ENCODE measurements at places on chromosomes 3 and 15.

DNA sequence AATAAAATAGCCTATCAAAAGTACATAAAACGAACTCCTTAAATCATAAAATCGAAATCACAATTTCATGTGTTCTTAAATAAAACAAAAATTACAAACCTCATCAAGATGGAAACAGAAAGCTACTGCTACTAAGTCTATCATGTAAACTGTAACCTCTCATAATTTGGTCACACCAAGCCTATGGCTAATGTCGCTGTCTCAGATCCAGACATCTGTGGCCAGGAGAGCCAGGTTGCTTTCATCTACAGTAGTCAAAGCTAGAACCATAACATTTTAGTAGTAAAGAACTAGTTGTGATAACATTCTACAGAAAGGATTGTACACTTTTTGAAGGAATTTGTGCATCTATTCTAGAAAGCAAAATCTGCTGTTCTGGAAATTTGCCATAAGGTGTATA is 197.4 kb upstream of the MBNL1 start:
- no peak for DNase-seq

DNA sequence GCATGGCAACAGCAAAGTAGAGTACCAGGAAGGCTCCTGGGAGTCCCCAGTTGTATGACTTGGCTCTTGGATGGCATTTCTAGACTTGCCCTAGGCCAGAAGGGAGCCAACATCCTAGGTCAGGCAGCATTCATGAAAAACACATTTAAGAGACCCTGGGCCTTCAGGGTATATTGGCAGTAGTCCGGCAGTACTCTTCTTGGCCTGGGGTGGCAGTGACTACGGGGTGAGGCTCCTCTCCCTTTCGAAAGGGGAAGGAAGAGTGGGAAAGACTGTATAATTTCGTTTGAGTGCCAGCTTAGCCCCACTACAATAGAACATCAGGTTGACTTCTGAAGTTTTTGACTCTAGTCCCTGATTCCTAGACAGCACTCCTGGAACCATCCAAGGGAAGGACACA is 136.4 kb downstream of the ZIC4 start:
- no peak for DNase-seq

DNA sequence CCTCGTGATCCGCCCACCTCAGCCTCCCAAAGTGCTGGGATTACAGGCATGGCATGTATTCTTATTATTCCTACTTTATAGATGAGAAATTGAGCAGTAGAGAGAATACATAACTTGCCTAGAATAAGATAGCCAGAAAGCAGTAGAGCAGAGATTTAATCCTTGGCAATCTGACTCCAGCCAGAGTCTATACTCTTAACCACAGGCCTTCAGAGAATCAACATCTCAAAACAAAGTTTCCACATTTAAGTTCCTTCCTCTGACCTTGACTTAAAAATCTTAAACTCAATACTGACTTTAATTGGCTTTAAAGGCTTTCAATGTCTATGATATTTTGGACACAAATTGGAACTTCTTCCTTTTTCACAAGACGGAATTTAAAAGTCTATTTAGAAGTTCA is 37.1 kb downstream of the ZNF106 start:
- no peak for DNase-seq

- no peak for DNase-seq
These were observed 228 bp downstream of the GLT8D1 start for GRCh38 chr3:52705438-52705687.

DNA sequence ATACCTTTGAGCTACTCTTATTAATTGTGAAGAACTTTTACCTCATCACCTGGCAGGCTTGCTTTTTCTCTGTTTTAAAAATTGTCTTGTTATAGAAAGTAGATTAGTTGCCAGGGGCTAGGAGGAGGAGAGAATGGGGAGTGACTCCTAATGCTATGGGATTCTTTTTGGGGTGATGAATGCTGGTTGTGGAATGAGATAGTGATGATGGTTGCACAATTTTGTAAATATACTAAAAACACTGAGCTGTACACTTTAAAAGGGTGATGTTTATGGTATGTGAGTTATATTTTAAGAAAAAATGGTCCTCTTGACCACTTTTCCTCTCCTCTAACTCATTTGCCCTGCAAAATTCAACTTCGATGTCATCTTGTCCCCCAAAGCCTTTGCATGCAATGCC is 31.8 kb upstream of the LRIG1 start:
- DNase-seq, result no peak

GRCh38 chr3:146050691-146051090 is 110.3 kb downstream of the PLOD2 start:
- DNase-seq, result no peak

DNA sequence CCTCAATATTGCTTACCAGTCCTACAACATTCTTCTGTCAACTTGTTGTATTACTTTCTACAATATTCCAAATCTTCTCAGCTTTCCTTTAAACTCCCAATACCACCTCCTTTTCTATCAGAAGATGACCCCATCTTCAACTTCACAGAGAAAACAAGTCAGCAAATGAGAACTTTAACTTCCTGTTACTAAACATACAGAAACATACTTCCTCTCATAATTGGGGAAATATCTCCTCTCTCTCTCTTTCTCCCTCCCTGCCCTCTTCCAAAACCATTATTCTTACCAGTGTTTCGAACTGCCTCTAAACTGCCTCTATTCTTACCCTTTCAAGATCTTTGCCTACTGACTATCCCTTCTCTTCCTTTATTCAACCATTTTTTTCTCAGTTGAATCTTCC is 1.8 kb upstream of the SNAP23 start:
- DNase-seq, result no peak

GRCh38 chr3:136658946-136659682 is 93.1 kb downstream of the STAG1 start:
- DNase-seq, result peak; percentile 86

- DNase-seq, result peak; percentile 45
These were observed 135.3 kb downstream of the FNDC3B start for GRCh38 chr3:172174513-172175253.

DNA sequence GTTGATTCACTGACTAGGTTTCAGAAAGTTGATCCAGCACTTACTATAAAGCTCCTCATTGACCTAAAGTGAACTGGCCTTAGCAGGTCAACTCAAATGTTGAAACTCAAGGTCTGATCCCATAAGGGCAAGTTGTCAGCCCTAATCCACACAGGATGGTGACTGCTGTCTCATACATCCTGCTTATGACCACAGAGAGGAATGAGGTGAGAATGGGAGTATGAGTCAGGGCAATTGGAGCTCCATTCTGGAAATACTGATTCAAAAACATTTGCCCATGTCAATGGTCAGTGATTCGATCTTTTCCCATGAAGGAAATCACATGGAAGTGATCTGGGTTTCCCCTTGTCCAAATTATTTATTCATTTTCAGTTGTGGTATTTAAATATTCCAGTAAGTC is 78.7 kb downstream of the ZNF385D start:
- DNase-seq, result no peak

DNA sequence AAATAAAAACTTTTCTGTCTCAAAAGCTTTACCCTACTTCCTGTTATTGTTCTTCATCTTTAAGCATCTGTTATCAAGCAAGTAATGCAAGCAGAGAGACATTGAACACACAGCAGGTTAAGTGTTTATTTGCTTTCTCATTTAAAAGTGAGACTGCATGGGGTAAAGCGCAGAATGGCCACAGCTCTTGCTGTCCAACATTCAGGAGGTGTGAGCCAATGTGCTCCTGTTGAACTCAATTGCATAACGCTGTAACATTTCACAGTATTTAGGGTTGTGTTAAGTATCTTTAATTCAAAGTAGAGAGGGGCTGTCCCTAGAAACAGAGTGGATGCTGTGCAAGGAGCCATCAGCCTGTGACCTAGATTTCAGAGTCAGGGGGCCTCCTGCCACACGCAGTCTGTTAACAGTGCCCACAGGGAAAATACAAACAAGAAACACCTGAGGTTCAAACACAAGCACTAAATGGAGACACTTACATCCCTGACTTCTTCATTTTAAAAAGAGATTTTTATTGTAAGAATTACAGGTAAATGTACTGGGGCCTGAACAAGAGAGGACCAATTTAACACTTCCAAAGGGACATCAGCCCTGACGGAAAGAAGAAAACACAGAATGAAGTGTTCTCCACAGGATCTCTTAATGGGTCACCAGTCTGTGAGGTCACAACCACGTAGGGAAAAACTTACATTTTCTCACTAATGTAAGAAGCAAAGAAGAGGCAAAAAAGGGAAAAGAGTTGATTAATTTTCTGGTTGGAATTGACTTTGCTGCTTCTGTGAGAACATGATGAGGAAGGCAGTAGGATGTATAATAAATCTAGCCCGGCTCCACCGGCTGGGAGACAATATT is 815.1 kb downstream of the VGLL3 start:
- DNase-seq, result peak; percentile 87

- no peak for DNase-seq
These were observed 88.7 kb upstream of the POMGNT2 start for GRCh38 chr3:43194490-43195114.

- no peak for DNase-seq
These were observed 46.2 kb upstream of the VILL start for GRCh38 chr3:37944391-37944842.

DNA sequence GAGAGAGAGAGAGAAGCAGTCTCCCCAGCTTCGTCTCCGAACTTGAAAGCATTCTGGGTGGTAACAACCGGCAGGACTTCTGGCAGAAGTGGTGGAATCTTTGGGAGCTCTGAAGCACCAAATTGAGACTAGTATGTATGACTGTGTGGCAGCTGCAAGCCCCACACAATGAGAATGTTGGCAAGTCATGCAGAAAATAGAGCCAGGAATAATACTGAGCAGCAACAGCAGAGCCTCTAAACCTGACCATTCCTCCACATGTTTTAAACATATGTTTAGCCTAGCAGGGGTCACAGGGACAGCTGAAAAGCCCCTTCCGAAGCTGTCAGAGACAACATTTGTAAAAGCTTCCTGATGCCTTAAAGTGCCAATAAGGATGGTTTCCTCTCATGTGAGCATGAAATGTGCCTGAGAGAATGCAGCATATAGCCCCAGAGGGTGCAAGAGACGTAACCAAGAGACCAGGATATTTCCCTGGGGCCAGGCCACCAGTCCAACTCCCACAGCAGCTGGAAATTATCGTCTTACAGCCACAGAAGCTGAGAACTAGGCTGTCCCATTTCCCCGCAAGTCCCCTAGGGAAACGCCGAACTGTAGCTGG is 178.6 kb upstream of the CCDC54 start:
- peak; percentile 79 for DNase-seq

DNA sequence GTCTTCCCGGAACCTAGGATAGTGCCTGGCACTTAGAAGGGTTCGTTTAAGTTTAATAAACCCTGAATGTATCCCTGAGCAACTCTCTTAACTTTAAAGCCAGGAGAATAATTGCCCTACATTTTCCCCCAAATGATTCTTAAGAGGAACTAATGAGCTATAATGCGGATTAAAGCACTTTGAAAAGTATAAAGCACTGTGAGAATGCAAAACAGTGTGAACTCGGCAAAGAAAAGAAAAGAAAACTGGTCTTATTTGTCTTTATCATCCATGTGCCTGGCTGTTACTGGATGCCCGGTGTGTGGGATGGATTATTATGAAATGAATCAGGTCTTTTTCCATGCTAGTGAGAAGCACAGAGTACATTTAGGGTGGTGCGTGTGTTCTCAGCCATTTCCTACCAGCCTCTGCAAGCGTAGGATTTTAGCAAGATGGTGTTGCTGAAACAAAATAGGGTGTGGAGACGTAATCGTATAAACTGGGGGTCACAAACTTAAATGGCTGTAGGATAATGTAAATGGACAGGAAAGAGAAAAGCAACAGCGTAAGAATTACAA is 983 bp downstream of the KBTBD12 start:
- peak; percentile 75 for DNase-seq

DNA sequence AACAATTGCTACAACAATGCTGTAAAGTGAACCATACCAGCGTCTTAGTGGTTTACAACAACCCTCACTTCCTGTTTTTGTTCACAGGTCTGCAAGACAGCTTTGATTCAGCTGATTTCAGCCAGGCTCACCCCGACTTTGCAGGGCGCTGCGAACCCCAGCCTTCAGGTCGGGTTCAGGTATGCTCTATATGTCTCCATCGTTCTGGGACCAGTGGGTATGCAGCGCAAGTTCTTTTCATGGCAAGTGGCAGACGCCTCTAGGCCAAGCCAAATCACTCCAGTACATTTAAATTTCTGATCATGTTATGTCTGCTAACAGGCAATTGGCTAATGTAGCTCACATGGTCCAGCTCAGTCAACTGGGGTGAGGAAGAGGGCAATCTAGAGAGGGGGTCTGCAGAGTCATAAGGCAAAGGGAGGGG is 52.4 kb upstream of the RGMA start:
- no peak for DNase-seq

DNA sequence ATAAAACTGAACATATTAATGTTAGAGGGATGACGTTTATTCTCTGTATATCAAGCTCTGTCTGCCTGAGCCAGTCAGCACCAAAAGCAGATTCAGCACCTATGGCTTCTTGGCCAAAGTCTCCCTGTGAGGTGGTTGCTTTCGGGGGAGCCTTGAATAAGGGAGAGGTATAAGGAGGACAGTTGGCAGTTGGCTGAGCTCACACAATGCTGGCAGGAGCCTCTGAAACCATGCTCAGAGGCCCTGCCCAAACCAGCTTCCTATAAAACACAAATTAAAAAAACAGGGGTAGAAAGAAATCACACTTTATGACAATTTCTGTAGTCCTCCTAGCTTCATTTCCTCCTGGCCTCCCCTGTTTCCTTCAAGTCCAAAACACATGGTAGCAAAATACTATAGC is 18.8 kb downstream of the ARHGEF3 start:
- DNase-seq, result no peak

GRCh38 chr3:47228088-47228487 is 54.5 kb downstream of the KIF9 start:
- no peak for DNase-seq

DNA sequence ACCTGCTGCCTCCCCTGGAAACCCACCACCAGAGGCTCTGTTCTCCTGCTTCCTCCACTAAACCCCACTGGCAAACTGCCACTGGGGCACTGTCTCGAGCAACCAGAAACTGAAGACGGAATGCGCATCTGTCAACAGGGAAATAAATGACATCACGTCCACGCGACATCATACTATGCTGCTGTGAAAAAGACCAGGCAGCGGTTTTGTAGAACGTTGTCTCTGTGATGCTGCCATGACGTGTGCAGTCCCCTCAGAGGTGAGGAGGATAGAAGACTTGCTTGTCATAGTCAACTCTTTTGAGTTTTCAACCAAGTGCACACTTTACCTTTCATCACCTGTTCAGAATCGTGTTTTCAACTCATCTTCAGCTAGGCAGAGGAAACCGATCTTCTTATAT is 203.0 kb upstream of the IGF1R start:
- DNase-seq, result no peak

DNA sequence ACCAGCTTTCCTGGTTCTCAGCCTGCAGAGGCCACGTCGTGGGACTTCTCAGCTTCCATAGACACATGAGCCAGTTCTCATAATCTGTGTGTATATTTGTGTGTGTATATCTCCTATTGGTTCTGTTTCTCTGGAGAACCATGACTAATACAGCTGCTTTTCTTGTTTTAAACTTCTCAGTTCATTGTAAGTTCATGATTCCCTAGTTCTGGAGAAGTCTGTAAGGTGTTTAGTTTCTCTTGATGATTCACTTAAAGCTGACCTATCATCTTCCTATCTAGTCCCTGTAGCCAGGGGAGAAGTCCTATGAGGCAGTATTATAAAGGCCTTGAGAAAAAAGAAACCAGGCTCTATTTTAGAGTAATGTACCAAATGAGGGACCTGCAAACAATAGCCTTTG is 147.7 kb downstream of the RYR3 start:
- no peak for DNase-seq

Measured in eye (tissue), 1 donor.